ENCODE measurements at places on chromosomes 5 and 9.

- DNase-seq: no peak
These were observed 55.9 kb upstream of the EGFL7 start for GRCh38 chr9:136606687-136607333.

- DNase-seq: no peak
These were observed 6.6 kb downstream of the CLTB start for GRCh38 chr5:176409765-176410164.

DNA sequence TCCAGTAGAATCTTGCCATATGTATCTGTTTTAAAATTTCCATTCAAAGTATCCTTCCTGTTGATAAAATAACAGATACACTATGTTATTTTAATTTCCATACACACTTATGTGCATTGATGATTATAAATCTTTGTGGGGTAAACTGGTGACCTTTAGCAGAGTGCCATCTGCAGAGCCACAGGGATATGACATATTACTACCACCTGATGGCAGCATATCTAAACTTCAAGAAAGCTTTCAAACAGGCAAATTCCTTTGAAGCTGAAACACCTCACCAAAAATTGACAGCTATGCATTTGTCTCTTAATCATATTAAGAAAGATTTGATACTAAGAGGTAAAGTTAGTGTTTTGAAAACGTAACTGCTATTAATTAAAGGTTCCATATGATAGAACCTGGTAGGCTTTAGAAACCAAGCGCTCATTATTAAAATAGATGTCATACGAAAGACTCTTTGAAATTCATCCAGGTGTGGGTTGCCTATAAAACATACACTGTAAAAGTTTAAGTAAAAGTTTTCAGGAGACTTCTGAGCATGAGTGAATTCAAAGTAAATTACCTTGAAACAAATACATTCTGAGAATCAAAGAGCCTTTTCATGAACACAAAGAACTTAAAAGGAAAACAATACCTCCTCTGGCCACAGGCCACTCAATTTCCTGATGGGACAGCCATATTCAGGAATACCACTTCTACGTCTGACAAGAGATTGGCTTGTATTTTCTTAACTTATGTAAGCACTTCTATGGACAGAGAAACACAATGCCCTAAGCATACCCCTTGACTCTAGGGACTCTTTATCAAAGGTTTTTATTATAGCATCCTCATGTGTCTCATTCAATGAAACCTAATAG is 93.3 kb downstream of the KIAA0825 start:
- DNase-seq: no peak

GRCh38 chr9:128202648-128203023 is 543 bp upstream of the DNM1 start:
- no peak for DNase-seq

DNA sequence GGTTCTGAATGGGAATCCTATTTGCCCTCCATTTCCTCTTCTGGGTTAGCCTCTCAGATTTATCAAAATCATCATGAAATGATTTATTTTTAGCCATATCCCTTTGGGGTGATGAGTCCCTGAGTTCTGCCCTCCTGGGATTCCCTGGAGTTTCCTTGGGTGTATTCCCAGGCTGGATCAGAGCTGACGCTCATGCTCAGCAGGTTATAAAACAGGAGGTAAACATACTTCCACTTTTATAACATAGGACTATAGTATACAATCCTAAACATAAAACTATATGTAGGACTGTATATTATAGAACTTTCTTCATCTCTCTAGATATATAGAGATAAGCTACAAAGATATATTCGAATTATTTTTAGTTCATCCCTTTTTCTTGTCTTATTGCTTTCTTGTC is 4.4 kb upstream of the PRRX2 start:
- no peak for DNase-seq

DNA sequence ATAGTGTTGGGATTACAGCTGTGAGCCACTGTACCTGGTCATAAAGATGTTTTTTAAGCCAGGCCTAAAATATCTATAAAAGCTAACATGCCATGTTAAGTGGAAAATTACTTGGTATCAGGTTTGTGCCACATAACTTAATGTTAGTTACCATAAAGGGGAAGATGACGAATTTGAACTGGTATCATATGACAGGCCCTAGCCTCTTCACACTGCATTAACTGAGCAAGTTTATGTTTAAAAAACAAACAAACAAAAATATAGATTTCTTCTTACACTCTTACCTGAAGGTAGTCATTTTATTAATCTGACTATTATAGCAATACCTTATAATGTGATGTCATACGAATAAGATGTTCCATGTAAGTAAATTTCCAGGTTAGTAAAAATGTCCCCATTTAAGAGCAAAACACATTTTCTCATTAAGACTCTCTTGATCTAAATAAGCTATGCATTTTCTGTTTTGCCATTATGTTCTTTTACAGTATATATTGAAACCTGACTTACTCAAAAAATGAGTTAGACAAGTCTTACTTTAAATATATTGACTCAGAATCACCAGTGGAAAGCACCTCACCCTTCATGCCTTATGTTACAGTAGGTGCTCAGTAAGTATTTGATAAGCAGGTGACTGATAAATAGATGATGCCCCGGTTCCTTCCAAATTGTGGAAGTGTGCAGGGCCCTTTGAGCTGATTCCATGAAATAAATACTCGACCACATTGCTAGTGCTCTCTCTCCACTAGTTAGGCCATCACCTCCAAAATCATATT is 125.4 kb downstream of the CDC42SE2 start:
- DNase-seq: no peak

Data from stimulated activated naive CD8-positive, alpha-beta T cell treated with anti-CD3 and anti-CD28 coated beads, Interleukin-15, Interleukin-2, amounts not matched to agents 100 U/mL and 50 U/mL, for 24 hours (primary cell).